Stimulated activated CD4-positive, alpha-beta T cell treated with anti-CD3 and anti-CD28 coated beads, Interleukin-2, amount 100 ng/mL, for 48 hours (primary cell): ENCODE measurements at places on chromosomes 2 and 18.

GRCh38 chr18:78790960-78791359 is 188.7 kb upstream of the SALL3 start:
- DNase-seq = no peak

DNA sequence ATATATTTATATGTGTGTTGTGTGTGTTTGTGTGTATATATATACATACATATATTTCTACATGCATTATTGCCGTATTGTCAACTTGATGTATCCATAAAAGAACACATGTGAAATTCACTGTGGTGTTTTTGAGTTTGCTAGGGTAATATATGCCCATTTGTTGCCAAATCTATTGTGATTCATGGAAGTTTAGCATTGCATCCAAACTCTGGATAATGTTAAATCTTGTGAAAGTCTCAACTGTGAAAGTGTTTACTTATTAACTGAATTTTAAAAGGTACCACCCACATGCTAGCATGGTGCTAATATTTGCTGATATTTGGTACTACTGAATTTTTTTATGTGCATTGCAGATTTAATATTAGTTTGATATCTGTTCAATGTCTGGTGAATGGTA is 96.6 kb upstream of the SLC8A1 start:
- DNase-seq = no peak

GRCh38 chr2:239953418-239954061 is 71.6 kb downstream of the NDUFA10 start:
- no peak for DNase-seq

- DNase-seq = no peak
Measured at GRCh38 chr2:69518841-69519240, 81.6 kb upstream of the NFU1 start.

- DNase-seq = no peak
Measured at GRCh38 chr18:29087616-29088246, 910.8 kb upstream of the CDH2 start.

GRCh38 chr2:102558463-102558862 is 60.9 kb upstream of the SLC9A2 start:
- no peak for DNase-seq

DNA sequence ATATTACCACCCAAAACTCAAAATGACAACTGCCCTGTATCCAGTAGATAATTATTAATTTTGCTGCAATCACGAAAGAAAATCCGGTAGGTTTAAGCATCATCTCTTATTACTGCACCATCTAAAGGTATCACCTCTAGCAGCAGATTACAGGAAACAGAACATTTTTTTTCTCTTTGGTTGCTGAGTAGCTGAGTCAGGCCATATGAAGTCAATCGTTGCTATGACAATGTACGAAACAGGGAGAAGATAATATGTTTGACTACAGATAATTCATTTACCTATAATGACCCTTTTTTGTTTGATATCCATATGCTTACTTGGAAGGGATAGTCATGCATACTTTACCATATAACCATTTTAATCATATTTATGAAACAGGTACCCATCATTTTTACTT is 831.6 kb upstream of the CHAC2 start:
- no peak for DNase-seq

GRCh38 chr2:134354611-134355010 is 100.7 kb downstream of the MGAT5 start:
- no peak for DNase-seq

DNA sequence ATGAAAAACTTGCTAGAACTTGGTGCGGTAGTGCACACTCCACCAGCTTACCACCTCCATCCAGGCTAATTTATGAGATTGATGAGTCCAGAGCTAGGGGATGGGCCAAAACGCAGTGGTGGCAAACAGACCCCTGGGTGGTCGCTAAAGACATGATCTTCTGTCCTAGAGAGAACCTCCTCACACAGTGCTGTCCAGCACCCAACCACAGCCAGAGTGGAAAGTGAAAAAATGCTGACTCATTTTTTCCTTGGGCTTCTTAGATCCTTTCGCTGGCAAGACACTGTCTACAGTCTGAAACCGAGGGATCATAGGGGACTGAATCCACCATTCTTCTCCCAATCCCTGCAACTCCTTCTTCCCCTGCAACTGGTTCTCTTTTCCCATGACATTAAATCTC is 4.1 kb downstream of the ANTXR1 start:
- no peak for DNase-seq

DNA sequence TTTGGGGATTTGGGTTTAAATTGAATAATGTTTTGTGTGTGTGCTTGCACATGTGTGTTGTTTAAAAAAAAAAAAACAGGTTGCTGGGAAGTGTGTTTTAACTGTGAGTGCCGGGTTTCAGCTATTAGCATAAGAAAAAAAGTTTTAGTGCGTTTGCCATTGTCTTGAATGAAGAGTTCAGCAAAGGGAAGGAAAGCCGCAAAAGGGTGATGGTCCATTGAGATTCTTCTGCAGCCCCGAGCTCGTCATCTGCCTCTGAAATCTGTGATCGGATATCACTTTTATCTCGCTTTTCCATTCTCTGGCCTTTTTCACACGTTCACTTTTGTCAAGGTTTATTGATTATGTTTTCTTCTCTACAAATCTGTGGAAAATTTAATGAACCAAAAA is 4.7 kb downstream of the GLI2 start:
- no peak for DNase-seq

- no peak for DNase-seq
Measured at GRCh38 chr2:238159071-238159539, 335 bp downstream of the ERFE start.

DNA sequence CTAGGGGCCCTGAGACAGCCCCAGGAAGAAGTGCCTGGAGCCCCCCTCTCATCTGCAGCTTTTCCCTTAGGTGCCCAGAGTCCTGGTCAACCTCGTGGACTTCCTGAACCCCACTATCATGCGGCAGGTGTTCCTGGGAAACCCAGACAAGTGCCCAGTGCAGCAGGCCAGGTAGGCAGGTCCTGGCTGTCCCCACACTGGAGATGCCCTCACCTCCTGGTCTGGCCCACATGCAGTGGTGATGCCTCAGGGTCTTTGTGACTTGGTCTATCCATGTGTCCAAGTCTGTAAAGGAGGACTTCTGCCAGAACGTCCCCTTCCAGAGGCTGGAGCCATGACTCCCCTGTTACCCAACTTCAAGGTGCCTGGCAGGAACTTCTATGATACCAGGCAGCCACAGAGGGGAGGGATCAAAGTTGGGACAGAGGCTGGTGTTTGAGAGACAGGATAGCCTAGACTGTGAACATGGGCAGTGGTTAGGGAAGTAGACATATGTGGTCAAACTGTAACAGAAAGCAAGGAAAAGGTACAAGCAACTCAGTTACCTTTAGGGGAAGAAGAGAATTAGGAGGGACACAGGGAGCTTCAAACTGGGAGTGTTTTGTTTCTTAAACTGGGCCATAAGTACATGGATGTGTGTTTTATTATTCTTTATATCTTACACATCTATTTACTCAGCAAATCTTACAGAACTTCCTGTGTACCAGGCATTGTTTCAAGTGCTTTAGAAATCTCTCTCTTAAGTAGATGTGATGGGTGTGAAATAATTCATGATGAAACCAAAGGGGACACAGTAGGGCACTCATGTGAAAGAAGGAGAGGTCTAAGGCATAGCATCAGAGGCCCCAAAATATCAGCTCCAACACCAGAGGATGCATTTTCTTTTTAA is 107.1 kb downstream of the PLB1 start:
- no peak for DNase-seq

DNA sequence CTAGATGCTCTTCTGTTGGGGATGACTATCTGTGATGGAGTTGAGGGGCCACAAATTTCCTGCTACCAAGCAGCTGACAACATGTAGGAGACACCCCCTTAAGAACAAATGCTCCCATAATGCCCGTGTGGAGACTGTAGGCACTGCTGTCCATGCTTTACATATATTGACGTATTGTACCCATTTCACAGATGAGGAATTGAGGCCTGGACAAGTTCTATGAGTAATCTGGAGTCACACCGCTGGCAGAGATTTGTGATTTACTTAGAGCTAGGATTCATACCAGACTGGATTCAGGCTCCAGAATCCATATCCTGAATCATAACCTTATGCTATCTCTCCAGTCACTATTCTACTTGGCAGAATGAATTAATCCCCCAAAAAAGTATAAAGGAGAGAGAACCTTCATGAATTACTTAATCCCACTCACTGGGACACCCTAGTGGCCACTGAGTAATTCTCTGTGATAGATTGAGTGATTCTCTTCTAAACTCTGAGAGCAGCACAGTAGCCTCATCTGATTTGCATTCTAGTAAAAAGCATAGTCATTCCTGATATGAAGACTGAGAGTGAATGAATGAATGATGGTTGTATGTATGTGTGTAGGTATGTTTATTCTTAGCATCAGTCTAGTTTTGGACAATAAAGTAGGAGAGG is 460.7 kb upstream of the MEIS1 start:
- no peak for DNase-seq

GRCh38 chr18:59432803-59433597 is 73.9 kb upstream of the LMAN1 start:
- DNase-seq = no peak

- DNase-seq = no peak
Measured at GRCh38 chr2:33494155-33494779, 17.8 kb downstream of the RASGRP3 start.

GRCh38 chr18:22347606-22348511 is 69.9 kb downstream of the CTAGE1 start:
- DNase-seq = no peak

DNA sequence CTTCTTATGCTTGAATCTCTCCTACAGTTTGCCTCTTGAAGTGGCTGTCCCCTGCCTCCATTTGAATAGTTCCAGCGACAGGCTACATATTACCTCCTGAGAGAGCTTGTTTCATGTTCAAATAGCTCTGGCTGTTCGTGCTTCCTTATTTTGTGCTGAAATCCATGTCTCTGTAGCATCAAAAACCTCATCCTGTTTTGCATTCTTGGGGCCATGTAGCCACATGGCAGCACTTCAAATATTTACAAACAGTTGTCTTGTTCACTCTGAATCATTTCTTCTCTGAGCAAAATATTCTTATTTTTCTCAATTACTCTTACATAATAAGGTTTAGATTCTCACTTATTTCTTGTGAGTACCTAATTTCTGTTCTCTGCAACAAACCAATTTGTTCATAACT is 1243.1 kb upstream of the NXPH2 start:
- DNase-seq = no peak

GRCh38 chr18:62450546-62451410 is 72.0 kb upstream of the ZCCHC2 start:
- no peak for DNase-seq

DNA sequence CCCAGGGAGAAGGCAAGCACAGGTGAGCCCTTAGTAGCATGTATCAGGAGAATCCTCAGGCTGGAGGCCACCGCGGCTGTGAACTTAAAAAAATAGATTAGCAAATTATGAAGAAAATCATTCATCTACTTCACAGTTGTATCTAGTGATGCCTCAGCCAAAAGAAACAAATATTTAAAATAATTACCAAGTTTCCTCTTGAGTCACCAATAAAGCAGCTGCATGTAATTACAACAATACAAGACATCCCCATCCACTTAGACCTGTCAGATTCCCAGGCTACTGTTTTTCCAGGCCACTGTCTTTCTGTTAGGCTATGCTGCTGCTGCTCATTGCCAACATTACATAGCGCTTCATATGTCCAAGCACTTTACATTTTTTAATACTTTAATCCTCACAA is 54.6 kb upstream of the PHLPP1 start:
- DNase-seq = no peak

- no peak for DNase-seq
Measured at GRCh38 chr2:231057590-231057989, 923 bp downstream of the PSMD1 start.

DNA sequence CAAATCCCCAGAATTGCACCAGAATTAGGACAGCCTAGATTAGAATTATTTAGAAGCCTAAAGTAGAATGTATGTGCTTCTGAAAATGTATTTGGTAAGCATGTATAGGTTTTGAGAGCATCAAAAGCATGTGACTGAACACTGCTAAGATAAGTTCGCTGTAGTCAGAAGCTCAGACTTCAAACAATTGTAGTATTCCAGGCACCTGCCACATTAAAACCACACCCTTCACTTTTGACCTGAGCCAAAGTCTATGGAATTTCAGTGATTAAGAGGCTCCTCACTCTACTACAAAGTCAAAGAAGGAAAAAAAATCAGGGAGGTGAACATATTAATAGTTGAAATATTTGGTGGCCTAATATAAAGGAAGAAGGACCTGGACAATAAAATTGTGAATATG is 8.2 kb downstream of the KCNJ3 start:
- no peak for DNase-seq

GRCh38 chr18:8116341-8117005 is 492.8 kb upstream of the RAB12 start:
- no peak for DNase-seq

DNA sequence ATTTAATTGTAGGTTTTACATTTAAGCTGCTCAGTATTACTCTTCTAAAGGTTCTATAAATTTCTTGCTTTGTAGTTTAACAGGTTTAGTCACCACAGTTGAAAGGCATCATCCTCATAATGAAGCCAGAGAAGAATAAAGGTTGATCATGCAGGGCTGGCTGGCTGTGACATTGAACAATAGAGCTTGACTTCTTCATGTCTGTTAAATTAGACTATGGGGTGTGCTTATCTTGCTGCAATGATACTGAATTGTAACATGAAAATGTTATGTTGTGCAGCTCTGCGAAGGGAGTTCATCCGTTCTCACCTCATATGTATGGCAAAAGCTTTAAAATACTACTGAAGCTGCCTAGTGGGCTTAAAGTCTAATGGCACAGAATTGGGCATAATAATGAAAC is 81.8 kb downstream of the CAMKMT start:
- DNase-seq = no peak

DNA sequence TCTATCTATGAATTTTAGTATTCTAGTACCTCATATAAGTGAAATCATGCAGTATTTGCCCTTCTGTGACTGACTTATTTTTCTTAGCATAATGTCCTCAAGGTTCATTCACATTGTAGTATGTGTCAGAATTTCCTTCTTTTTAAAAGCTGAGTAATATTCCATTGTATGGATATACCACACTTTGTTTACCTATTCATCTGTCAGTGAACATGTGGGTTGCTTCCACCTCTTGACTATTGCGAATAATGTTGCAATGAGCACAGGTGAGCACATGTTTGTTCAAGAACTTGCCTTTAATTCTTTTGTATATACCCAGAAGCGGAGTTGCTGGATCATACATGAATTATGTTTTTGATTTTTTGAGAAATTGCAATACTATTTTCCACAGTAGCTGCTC is 187.4 kb upstream of the RBMS1 start:
- no peak for DNase-seq

DNA sequence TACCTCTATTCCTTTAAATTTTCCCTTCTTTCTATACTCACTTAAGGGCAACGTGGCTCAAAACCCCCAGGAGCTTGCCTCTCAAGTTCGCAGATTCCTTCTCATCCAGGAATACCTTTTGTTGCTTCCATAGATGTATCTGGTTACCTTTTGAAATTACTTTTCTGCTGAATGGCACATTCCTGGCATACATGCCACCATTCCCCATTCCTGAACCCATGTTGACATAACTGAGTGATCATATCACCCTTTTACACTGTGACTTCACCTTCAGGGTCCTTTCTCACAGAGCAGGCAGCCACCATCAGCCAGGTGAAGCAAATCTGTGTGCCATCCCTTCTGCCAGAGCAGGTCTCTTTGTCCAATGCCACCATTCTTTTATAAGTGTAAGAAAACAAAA is 615.8 kb downstream of the ARHGAP15 start:
- DNase-seq = no peak
